ENCODE measurements at places on chromosomes 7 and 10. TPM values are rescaled to one million over a fixed set of nuclear protein-coding genes. Genes with fewer than 3 reads are reported as not detected.

Gene ACTL6B
- total RNA-seq, result not detected

Gene ASB10
- total RNA-seq, result not detected

GRCh38 chr10:101297901-101298486, 56.0 kb upstream of the BTRC start:
- peaks cover 41% of the 10 kb centered on the region for H3K27me3 ChIP-seq
- no peaks in the 10 kb centered on the region for H3K36me3 ChIP-seq
- H3K4me3 ChIP-seq, result no peak overlapping the region
- peaks cover 2% of the 10 kb centered on the region for H3K4me1 ChIP-seq

Gene NACAD
- total RNA-seq, result 0.21 TPM

DNA sequence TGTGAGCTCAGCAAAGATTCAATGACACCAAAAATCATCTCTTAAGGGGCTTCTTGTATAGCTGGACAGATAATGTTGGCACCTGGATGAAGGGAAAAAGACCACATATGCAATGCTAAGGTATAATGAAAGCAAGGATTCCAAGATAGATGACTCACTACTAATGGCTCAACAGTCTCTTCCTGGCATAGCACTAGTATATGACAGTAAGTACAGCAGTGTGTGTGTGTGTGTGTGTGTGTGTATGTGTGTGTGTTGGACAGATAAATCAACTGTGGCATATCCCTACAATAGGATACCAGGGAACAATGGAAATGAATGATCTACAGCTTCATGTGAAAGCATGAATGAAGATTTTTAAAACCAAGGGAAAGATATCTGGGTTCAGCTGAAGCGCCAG, 257.1 kb downstream of the SFMBT2 start:
- DNase-seq, result no peak
- no peak overlapping the region for H3K4me3 ChIP-seq
- peaks cover 4% of the 10 kb centered on the region for H3K36me3 ChIP-seq
- peaks cover 10% of the 10 kb centered on the region for H3K4me1 ChIP-seq
- H3K27ac ChIP-seq, result no peak overlapping the region
- no peaks in the 10 kb centered on the region for H3K27me3 ChIP-seq

Gene PSTK
- 2.9 TPM for total RNA-seq
